ENCODE measurements at places on chromosomes 7 and 10. TPM values are rescaled to one million over a fixed set of nuclear protein-coding genes. Genes with fewer than 3 reads are reported as not detected.

DNA sequence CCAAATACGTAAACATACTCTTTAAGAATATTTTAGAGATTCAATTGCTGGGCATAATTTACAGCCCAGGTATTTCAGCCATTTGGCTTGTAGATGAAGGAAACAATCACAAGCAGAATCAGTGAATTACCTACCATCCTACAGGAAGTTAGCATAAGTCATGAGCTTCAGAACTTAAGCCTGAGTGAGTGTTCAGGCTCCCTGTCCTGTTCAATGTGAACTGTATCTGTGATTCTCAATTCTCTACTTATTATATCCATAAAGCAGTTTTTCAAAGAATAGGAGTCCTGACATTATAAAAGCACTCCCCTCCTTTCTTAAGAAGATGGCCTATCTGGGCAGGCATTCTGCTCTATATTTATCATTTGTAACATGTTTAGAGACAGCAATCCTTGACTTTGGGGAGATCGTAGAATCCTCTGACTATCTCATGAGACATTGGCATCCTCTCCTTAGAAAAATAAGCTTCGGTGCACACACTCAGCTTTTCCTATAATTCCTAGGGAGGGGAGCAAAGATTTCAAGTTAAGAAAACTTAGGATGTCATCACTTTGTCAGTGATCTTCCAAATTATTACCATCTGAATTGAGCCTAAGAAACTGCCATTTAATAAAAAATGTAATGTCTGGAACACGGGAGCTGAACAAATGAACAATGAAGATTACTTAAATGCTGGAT is 645.2 kb upstream of the IGFBP3 start:
- no peaks in the 10 kb centered on the region for H3K4me1 ChIP-seq
- no peak for DNase-seq
- no peak overlapping the region for H3K27ac ChIP-seq
- no peaks in the 10 kb centered on the region for H3K36me3 ChIP-seq
- H3K4me3 ChIP-seq: no peak overlapping the region

GRCh38 chr10:121695731-121696464 is 97.7 kb upstream of the FGFR2 start:
- H3K36me3 ChIP-seq: peaks cover 2% of the 10 kb centered on the region
- no peaks in the 10 kb centered on the region for H3K27me3 ChIP-seq
- no peak for DNase-seq
- no peak overlapping the region for H3K4me3 ChIP-seq
- H3K4me1 ChIP-seq: no peaks in the 10 kb centered on the region

- no peak overlapping the region for H3K4me3 ChIP-seq
- H3K36me3 ChIP-seq: no peaks in the 10 kb centered on the region
- no peak for DNase-seq
- peaks cover 3% of the 10 kb centered on the region for H3K27me3 ChIP-seq
- H3K4me1 ChIP-seq: peaks cover 3% of the 10 kb centered on the region
Observed at GRCh38 chr10:121526135-121526790, 72.0 kb downstream of the FGFR2 start.

DNA sequence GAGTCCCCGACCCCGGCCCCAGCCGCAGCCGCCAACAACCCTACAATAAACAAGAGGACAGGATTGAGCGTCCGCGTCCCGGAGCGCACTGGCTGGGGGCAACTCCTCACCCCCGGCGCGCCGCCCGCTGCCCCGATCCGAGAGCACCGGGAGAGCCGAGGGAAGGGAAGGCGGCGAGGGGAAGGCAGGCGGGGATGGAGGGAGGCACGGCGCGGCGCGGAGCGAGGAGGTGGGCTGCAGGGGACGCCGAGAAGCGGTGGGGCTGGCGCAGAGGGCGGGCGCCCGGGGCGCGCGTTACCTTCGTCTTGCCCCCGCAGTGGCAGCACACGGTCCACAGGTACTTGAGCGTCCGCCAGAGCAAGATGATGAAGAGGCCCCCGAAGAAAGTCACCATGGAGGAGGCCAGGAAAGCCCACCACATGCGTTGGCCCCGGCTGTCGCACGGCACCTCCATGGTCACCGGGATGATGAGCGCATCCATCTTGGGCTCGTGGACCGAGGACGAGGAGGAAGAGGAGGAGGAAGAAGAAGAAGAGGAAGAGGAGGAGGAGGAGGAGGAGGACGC is 559 bp downstream of the KCNMA1 start:
- no peak overlapping the region for H3K4me3 ChIP-seq
- peaks cover 3% of the 10 kb centered on the region for H3K4me1 ChIP-seq
- DNase-seq: no peak
- no peak overlapping the region for H3K27ac ChIP-seq

DNA sequence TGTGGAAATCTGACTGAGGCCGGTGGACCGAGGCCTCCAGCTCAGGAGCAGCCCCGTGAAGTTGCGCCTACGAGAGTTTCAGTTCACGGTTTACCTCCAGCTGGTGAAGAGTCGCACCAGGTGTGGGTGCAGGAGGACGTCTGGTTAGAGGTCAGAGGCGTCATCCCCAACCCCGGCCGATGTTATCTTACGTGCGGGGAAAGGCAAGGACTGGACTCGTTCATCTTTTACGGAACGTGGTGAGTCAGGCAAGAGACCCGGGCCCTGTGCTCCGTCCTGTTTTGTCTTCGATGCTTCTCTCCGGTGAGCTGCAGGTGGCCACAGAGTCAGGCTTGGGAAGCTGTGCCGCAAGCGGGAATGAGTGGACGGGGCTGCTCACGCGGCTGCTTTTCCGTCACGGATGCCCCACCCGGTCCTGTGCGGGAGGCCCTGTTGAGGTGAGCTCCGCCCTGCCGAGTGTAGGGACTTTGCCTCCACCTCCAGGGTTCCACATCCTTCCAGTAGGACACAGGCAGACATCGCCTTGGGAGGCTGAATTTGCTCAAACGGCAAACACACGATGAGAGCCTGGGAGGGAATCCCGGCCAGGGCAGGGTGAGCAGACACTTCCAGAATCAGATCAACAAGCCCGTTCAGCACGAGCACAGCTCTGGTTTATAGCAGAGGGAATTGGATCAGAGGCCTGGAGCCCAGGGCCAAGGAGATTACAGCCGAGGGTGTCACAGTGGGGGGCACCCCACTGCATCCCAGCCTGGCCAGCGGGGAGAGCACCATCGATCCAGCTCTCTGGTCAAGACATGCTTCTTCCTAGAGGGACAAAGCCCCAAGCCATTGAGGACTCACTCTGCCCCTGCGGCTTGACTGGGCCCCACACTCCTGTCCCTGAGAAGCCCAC is 50.1 kb upstream of the INPP5A start:
- no peak overlapping the region for H3K4me3 ChIP-seq
- no peaks in the 10 kb centered on the region for H3K36me3 ChIP-seq

- no peak for DNase-seq
- H3K27me3 ChIP-seq: peaks cover 4% of the 10 kb centered on the region
- H3K27ac ChIP-seq: no peak overlapping the region
Observed at GRCh38 chr7:18402488-18403183, 92.9 kb upstream of the HDAC9 start.

DNA sequence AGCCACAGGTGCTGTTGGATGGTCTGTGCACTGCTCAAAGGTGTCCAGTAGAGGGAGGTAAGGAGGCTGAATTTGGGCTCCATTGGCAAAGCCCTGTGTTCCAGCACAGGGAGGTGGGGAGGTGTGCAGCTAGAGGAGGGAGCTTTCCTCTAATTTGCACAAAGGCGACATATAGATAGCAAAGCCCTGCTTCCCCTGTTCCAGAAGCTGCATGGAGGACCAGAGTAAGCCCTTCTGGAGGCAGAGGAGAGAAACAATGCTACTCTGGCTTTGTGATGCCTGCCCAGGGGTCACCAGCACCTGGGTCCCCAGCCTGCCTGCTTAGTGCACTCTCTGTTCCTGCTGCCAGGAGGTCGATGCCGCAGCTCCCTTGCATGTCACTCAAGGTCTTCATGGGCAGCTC is 3.4 kb upstream of the ARHGAP22 start:
- peaks cover 50% of the 10 kb centered on the region for H3K27me3 ChIP-seq
- no peaks in the 10 kb centered on the region for H3K36me3 ChIP-seq
- H3K27ac ChIP-seq: no peak overlapping the region
- H3K4me3 ChIP-seq: no peak overlapping the region
- peaks cover 3% of the 10 kb centered on the region for H3K4me1 ChIP-seq

DNA sequence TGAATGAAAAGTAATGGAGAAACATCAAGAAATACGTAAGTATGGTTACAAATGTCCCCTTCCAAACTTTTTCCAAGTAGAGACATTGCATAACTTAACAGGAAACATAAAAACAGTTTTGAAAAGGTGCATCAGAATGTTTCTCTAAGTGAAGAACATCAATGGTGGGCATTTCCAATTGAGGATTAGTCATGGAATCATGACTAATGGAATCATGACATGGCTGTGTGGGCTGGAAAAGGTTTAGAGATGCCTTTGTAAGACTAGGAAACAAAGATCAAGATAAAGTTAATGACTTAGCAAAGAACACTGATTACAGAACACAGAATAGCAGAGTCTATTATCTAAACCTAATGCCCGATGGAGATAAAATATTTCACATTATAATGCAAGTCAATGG is 272.0 kb downstream of the HPSE2 start:
- H3K27me3 ChIP-seq: no peaks in the 10 kb centered on the region
- H3K36me3 ChIP-seq: no peaks in the 10 kb centered on the region
- H3K4me1 ChIP-seq: no peaks in the 10 kb centered on the region
- no peak overlapping the region for H3K4me3 ChIP-seq
- no peak for DNase-seq

DNA sequence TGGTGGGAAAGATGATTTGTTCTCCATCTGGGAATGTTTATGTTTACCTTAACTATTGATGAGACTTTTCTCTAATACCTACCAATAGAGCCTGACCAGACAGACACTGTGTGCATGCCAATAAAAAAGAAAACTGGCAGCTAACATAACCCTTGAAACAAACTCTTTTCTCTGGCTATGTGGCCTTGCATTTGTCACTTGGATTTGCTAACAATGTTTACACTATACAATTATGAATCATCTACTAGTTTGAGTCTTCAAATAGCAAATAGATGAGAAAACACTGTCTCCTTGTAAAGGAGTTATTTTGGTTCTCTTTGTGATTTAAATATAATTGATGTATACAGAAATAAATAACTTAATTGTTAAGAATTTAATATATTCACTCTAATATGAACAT is 273.1 kb downstream of the SEMA3D start:
- no peaks in the 10 kb centered on the region for H3K36me3 ChIP-seq
- H3K4me1 ChIP-seq: no peaks in the 10 kb centered on the region
- H3K27ac ChIP-seq: no peak overlapping the region
- no peak for DNase-seq

The ANLN gene
- 54.7 TPM for total RNA-seq

The POLR2J2 gene
- 5.0 TPM for total RNA-seq

The UTF1 gene
- total RNA-seq: not detected

The KIAA1217 gene
- 1.1 TPM for total RNA-seq

The GARIN1A gene
- total RNA-seq: 0.10 TPM

The TCAF2 gene
- 33.9 TPM for total RNA-seq

Measured in activated CD4-positive, alpha-beta memory T cell treated with anti-CD3 and anti-CD28 coated beads for 36 hours (primary cell).